Karpas-422 (cell line): ENCODE measurements at places on chromosomes 5 and 9. TPM values are rescaled to one million over a fixed set of nuclear protein-coding genes. Genes with fewer than 3 reads are reported as not detected.

- no peaks in the 10 kb centered on the region for H3K36me3 ChIP-seq
- no peaks in the 10 kb centered on the region for H3K27me3 ChIP-seq
These were observed 211.6 kb upstream of the PANK3 start for GRCh38 chr5:168790671-168791250.

Gene SCGB3A2
- not detected in 2 replicates for total RNA-seq

GRCh38 chr5:150946351-150946905, 41.6 kb upstream of the ZNF300 start:
- no peak overlapping the region for H3K27ac ChIP-seq
- H3K4me3 ChIP-seq, result no peak overlapping the region
- H3K4me1 ChIP-seq, result no peaks in the 10 kb centered on the region
- no peak for DNase-seq
- H3K27me3 ChIP-seq, result no peaks in the 10 kb centered on the region

Gene IFNK
- total RNA-seq, result not detected in 2 replicates
